ENCODE measurements at places on chromosomes 3 and 15.

- no peak for DNase-seq
Observed at GRCh38 chr3:187274977-187275338, 16.6 kb downstream of the MASP1 start.

- DNase-seq: no peak
Observed at GRCh38 chr3:4507024-4507596, 14.0 kb downstream of the ITPR1 start.

DNA sequence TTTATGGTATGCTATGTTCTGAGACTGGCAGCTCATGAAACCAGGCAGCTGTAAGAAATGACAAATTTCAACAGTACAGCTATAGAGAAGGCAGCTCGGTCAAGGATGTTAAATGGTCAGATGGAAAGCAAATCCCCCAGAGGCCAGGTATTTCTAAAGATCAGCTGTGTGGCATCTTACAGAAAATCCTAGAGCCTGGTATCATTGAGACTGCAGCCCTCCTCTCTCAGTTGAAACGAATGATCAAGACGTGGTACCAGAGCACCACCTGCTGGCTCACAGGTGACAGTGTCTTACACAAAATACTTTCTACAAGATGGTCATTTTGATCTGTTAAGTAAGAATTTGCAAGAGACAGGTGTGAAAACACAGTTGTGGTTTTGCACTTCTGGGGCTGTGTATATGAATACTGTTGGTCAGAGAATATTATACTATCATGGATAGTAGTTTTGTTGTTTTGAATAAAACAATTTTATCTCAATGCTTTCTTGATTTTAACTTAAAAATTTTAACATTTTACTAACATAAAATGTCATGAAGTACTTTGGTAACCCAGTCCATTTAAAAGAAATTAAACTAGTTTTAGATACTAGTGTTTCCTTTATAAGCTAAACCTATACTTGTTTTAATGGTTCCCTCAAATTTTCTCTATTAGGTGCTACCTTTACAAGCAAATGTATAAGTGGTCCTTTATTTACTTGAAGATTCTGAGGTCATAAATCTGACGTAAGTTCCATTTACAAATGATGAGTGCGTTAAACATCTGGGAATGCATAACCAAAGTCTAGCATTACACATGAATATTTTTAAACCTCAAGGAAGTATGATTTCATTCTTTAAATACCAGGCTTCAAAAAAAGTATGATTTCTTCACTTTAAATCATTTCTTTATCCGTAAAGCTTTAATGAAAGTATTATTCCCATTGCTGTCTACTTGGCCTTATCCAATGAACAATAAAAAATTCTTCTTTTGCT lies 121.8 kb downstream of the PDZRN3 start:
- no peak for DNase-seq

GRCh38 chr15:90054618-90055097 lies 47.6 kb downstream of the IDH2 start:
- DNase-seq: no peak

- no peak for DNase-seq
Observed at GRCh38 chr3:13479332-13479581, 849 bp upstream of the HDAC11 start.

- no peak for DNase-seq
Observed at GRCh38 chr3:101223016-101223415, 97.4 kb downstream of the IMPG2 start.

GRCh38 chr3:43207628-43208085 lies 78.7 kb upstream of the SNRK start:
- DNase-seq: no peak

Measured in activated CD4-positive, CD25-positive, alpha-beta regulatory T cell (primary cell).